ENCODE measurements at places on chromosomes 11 and 22. TPM values are rescaled to one million over a fixed set of nuclear protein-coding genes. Genes with fewer than 3 reads are reported as not detected.

GPHA2 gene
- 0.49 TPM for total RNA-seq

TMEM80 gene
- total RNA-seq: 21.0 TPM

ZNF214 gene
- total RNA-seq: not detected

WBP2NL gene
- total RNA-seq: 1.7 TPM

LGR4 gene
- total RNA-seq: 0.87 TPM

OR5AL1 gene
- total RNA-seq: not detected

OLFML1 gene
- total RNA-seq: not detected

C11orf21 gene
- 71.2 TPM for total RNA-seq

IRAG1 gene
- total RNA-seq: not detected

OR5B21 gene
- total RNA-seq: not detected

CD3G gene
- total RNA-seq: 102 TPM

RAB39A gene
- not detected for total RNA-seq

CRYBA4 gene
- not detected for total RNA-seq

OR5M11 gene
- not detected for total RNA-seq

APOA4 gene
- not detected for total RNA-seq

MEI1 gene
- total RNA-seq: 81.0 TPM

POGLUT3 gene
- 5.9 TPM for total RNA-seq

ANO5 gene
- total RNA-seq: not detected

A4GALT gene
- total RNA-seq: not detected

SMC1B gene
- total RNA-seq: not detected

KRTAP5-11 gene
- not detected for total RNA-seq

LMNTD2 gene
- 8.2 TPM for total RNA-seq

SCGB2A2 gene
- not detected for total RNA-seq

TRPM5 gene
- total RNA-seq: 0.91 TPM

LRRC74B gene
- not detected for total RNA-seq

SYCE3 gene
- total RNA-seq: not detected

NXPE1 gene
- total RNA-seq: not detected

CENATAC gene
- 121 TPM for total RNA-seq

FXYD6 gene
- total RNA-seq: not detected

HPX gene
- total RNA-seq: 0.52 TPM

DEPDC5 gene
- total RNA-seq: 36.6 TPM

ALX4 gene
- not detected for total RNA-seq

ZNF280A gene
- total RNA-seq: not detected

DTX4 gene
- 1.0 TPM for total RNA-seq

OR4D5 gene
- total RNA-seq: not detected

TTC36 gene
- 0.56 TPM for total RNA-seq

GDPD4 gene
- not detected for total RNA-seq

RBFOX2 gene
- 1.9 TPM for total RNA-seq

RIMBP3B gene
- 0.36 TPM for total RNA-seq

C11orf42 gene
- not detected for total RNA-seq
